ENCODE measurements at places on chromosomes 11 and 22.

DNA sequence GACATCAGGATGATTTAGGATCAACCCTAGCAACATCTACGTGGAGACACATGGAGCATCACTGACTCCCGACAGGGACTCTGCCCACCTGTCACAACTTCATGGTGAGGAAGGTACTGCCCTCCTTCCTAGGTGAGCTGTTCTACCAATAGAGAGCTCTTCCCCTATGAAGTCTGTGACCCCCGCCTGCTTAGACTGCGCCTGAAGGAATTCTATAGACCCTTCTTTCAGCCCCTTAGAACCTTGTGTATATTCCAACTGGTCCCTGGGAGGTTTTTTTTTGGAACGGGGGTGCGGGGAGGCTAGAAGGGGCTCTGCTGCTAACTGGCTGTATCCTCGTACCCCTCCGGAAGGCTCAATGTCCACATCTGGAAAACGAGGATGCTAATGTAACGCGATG, 566 bp downstream of the INTS4 start:
- no peak for DNase-seq

- no peak for DNase-seq
Measured at GRCh38 chr22:30565341-30565740, 9.1 kb downstream of the GAL3ST1 start.

DNA sequence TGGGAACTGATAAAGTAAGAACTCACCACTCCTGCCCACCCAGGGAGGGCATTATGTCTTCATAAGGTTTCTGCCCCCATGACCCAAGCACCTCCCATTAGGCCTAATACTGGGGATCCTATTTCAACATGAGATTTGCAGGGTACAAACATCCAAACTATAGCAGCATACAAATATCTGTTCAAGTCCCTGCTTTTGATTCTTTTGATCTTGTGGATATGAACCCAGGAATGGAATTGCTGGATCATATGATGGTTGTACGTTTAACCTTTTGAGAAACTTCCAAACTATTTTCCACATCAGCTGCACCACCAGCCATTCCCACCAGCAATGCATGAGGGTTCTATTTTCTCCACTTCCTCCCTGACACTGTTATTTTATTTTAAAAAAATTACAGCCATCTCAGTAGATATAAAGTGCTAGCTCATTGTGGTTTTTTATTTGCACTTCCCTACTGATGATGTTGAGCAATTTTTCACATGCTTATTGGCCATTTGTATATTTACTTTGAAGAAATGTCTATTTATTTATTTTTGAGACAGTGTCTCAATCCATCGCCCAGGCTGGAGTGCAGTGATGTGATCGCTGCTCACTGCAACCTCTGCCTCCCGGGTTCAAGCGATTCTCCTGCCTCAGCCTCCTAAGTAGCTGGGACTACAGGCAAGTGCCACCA, 7.1 kb upstream of the ATG16L2 start:
- no peak for DNase-seq

DNA sequence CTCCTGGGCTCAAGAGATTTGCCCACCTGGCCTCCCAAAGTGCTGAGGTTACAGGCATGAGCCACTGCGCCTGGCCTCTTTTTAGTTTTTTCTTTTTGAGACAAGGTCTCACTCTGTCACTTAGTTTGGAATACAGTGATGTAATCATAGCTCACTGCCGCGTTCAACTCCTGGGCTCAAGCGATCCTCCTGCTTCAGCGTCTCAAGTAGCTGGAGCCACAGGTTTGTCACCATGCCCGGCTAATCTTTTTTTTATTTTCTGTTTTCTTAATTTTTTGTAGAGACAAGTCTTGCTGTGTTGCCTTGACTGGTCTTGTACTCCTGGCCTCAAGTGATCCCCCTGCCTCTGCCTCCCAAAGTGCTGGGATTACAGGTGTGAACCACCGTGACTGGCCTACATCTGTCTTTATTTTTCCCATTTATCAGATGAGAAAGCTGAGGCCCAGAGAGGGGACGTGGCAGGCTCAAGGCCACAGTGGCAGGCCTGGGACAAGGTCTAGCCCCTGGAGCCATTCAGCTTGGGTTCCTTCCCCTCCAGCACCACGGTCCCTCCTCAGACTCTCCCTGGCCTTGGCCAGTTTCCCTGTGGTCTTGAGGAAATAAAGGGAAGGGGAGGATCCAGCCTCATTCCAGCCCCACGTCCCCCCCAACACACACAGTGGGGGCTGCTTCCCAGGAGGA, 2.8 kb upstream of the KDELR3 start:
- no peak for DNase-seq

GRCh38 chr11:84947970-84948580, 679.1 kb downstream of the DLG2 start:
- no peak for DNase-seq

Measured in type B pancreatic cell (in vitro differentiated cells).